ENCODE measurements at places on chromosomes 6 and 20.

DNA sequence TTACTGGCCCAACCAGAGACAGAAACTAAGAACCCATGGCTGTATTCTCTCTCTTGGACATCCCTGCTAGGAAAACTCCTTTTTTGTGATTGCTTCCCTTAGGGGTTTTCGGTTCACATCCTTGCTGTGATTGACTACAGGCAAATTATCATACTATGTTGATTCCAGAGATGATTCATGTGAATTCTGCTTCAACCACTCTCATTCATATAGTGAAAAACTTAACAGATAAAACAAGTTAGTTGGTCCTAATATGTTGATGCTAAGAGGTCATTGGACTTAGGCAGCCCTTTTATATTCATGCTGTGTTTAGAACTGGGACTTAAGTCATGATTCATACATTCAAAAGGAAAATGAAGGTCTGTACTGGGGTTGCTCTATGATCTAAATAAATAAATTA, 76.9 kb upstream of the CCN2 start:
- DNase-seq = no peak

- no peak for DNase-seq
Observed at GRCh38 chr20:16606468-16607070, 33.3 kb upstream of the KIF16B start.

DNA sequence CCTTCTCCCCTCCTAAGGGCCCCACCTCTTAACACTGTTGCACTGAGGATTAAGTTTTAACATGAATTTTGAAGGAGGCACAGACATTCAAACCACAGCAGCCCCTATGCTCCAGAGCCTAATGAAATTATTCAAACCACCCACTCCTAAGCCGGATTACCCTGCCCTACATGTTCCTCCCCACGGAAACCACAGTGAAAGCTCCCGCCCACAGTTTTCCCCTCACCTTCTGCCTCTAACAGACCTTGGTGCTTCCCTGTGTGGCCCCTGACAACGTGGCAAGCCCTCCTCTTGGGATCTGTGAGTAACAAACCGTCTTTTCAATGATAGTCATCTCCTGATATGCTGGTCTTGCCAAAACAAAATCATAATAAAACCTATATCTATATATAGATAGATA, 74.8 kb downstream of the RIN2 start:
- no peak for DNase-seq

- DNase-seq = no peak
Observed at GRCh38 chr6:9543649-9544048, 871.2 kb downstream of the TFAP2A start.

DNA sequence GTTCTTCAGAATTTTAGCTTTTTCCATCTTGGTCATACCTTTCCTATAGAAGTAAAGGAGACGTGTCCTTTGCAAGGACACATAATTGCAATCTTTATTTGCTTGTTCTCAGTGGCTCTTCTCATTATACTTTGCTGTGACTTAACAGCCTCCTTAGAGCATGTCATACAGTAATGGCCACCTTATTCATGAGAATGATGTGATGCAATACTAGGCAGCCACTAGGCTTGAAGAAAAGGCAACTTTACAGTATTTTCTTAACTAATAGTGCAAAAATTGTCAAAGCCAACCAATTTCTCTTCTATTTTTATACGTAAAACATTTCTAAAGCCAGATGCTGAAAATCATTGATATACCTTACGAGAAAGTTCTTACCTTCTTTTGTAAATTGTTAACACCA, 1296.8 kb upstream of the EYS start:
- DNase-seq = no peak

- no peak for DNase-seq
Observed at GRCh38 chr20:19690462-19690861, 67.6 kb upstream of the RIN2 start.

DNA sequence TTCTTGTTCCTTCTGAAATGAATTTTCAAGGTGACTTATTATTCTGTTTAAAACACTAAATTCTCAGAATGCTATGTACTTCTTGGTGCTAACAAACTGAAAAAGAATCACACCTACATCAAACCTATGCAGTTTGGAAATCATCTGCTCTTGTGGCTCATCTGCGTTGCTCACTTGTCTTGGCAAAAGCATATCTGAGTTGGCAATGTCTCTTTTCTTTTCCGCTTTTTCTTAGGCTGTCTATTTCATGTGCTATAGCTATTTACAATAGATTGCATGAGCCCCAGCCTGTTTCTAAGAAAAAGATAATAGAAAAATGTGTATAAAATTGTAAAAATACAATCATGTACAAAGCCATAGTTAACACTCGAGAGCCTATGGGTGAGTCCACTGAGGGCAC, 348.9 kb upstream of the AGPAT4 start:
- DNase-seq = no peak

DNA sequence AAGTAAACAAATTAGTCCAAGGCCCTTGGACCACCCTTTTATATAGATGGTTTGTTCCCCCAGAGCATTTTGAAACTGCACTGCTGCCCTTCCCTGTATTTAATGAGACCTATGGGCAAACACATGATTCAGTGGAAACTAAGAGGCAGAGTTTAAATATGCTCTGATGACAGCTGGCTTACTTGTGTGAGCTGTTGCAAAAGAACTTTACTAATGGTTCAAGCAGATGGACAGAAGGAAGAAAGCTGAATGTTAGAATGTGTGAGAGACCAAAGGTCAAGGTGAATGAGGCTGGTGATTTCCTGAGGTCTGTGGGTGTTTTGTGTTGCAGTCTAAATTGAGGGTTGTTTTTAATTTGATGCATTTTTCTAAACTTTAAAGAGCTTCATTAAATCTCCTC, 123.0 kb upstream of the CEP162 start:
- DNase-seq = no peak

- DNase-seq = peak; percentile 3
Observed at GRCh38 chr6:107330168-107330567, 129.2 kb downstream of the PDSS2 start.

GRCh38 chr6:130846501-130846900, 19.3 kb downstream of the SMLR1 start:
- DNase-seq = no peak

GRCh38 chr20:31604567-31605030, 490 bp upstream of the ID1 start:
- DNase-seq = no peak

DNA sequence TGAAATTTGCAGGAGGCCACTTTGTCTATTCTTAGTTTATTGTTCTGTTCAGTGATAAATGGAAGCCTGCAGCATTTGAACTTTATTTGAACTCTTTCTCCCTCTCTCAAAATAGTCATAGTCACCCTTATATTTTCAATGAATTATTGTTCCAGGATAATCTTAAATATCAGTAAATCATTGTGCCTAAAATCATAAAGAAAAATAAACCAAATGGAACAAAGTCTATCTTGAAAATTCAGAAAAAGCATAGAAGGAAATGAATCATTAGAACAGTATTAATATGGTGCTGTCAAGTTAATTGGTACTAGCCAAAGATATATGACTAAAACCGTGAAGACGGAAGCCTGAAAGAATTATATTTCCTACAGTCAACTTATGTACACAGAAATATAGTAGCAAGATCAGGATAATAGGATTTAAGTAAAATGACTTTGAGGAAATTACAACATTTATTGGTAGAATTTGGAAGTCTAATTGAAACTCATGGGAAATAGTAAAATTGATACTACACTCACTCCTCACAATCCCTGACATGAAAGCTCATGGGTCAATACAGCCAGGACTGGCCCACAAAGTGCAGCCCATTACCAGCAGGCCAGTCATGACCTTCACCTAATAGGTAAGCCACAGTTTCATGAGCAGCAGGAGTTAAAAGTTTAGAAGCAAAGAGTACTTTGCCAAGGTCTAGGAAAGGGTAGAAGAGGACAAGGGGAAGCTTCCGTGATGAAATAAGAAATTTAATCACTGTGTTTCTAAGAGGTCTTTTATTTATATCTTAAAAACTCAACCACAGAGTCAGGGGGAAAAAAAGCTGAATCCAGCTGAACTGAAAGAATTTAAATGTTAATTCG, 119.9 kb upstream of the ENPP5 start:
- DNase-seq = no peak

GRCh38 chr20:10527781-10528180, 92.7 kb downstream of the SLX4IP start:
- DNase-seq = no peak

DNA sequence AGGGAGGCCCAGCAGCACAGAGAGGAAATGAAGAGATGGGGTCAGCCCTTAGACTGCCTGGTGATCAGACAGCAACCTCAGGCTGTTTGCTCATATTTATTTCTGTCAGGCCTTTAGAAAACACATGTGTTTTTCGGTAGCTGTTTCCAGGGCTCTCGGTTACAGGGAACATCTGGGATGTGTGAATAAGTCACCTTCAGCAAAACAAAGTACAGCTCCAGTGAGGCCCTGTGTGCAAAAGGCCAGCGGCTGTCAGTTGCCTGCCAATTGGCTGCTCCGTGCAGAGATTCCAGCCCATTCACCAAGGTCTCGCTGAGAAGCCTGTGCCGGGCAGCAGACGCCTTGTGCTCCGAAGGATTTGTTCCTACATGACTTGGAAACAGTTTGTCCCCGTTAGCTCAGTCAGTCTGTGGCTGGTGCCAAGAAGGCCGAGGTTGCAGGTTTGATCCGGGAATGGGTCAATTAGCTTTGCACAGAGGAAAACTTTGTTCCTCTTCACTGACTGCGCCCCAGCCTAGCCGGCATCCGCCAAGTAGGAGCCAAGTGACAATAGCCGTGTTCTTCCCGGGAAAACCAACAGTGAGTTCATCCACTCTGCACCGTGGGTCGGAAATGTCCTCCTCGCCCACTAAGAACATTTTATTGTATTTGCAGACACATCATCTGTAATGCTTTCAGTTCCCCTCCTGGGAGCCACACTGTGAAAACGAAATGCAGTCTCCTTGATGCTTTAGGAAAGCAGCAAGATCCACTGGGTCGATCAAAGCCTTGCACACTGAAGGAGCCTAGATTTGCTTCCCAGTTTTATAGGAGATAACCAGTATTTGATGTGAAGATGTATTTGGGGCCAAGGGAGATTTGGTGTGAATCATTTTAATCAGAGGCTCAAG, 315.4 kb upstream of the CDYL start:
- no peak for DNase-seq

DNA sequence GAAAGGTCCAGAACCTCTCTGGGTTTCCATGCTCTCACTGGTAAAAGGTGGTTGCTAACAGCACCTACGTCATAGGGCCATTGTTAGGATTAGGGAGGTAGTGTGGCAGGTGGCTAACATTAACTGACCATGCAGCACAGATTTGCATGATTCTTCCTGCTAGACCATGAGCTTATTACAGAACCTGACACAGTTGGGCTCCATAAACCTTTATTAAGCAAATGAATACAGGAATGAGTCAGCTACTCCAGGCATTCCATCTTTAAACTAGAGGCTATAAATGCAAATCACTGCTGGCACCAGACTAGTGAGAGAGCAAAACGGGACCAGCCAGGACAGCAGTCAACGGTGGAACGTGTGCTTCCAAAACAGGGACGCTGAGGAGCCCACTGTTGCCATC, 440.1 kb downstream of the PTPRT start:
- no peak for DNase-seq

DNA sequence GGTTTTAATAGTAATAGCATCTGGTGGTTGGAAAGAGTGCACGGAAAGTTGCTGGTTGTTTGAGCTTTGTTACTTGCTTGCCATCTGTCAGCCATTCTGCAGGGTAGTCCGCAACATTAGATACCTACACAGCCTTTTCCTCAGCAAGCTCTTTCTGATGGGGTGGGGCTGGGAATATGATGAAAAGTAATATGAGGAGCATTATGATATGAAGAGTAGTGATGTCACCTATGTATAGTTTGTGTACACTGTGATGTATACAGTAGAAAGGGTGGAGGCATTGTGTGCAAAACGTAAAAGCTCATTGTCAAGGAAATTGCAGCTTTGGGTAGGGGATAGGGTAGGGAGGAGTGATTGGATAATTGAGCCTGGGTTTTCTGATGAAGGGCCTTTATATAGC, 16.1 kb downstream of the SCAF8 start:
- DNase-seq = no peak

DNA sequence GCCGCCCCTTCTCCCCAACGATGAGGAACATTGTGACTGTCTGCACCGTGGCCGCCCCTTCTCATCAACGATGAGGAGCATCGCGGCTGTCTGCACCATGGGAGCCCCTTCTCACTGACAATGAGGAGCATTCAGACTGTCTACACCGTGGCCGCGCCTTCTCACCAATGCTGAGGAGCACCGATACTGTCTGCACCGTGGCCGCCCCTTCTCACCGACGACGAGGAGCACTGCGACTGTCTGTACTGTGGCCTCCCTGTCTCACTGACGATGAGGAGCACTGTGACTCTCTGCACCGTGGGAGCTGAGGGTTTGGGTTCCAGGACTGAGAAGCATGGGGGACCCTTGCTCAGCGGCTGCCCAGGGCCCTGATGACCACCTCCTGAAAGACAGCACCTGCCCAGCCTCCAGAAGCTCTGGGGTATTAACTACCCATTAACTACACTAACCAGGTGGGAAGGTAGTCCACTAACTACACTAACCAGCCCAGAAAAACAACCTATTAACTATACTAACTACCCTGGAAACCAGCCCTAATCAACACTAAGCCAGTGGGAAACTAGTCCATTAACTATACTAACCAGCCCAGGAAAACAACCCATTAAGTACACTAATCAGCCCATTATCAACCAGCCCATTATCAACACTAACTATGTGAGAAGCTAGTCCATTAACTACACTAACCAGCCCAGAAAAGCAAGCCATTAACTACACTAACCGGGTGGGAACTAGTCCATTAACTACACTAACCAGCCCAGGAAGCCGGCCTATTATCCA, 116.9 kb downstream of the TAF4 start:
- DNase-seq = no peak

- DNase-seq = no peak
Observed at GRCh38 chr6:108579328-108579721, 18.6 kb downstream of the FOXO3 start.

DNA sequence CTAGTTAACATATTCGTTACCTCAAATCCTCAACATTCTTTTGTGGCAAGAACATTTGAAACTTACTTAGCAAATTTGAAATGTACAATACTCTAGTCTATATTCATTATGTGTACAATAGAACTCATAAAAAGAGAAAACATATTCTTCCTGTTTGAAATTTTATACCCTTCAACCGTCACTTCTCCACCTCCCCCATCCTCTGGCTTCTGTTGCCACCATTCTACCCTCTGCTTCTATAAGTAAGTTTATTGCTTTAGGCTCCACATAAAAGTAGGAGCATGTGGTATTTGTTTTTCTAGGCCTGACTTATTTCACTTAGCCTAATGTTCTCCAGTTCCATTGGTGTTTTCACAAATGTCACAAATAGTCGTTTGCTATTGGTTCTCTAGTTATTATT, 205.3 kb downstream of the TENT5A start:
- DNase-seq = no peak

GRCh38 chr6:36292170-36292569, 22.3 kb downstream of the PNPLA1 start:
- no peak for DNase-seq

DNA sequence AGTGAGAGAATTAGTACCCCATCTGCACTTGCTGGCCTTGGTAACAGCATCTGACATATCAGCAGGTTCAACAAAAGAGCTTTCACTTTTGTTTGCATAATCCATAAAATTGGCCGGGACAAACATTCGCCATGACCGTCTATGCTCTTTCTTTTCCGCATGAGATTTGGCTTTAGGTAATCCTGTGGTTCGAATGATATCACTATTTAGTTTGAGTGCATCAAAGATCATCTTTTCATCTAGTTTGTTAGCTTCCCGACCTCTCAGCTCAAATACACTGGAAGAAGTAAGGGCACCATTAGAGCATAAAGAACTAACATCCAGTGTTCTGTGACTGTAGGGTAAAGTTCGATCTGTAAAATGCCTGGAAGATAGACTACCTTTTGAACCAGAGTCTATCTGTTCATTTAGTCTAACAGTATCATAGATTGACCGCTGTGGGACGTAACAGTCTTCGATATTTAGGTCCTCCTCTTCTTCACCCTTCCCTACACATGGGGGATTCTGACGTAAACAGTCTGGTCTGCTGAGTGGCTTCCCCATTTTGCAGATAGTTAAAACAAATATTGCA, 101.6 kb downstream of the DST start:
- DNase-seq = no peak

Measured in stimulated activated CD4-positive, alpha-beta T cell treated with anti-CD3 and anti-CD28 coated beads, Interleukin-4, amount 100 ng/mL, for 1 hour (primary cell).